Islet precursor cell (in vitro differentiated cells): ENCODE measurements at places on chromosomes 5 and 9.
A peak's percentile ranks its signal among the peaks of the same experiment; 100 is the strongest.

- no peak for DNase-seq
These were observed 60.1 kb upstream of the SPATA31C2 start for GRCh38 chr9:88198341-88198807.

GRCh38 chr9:109248133-109248581, 72.7 kb downstream of the EPB41L4B start:
- DNase-seq: peak; percentile 40

DNA sequence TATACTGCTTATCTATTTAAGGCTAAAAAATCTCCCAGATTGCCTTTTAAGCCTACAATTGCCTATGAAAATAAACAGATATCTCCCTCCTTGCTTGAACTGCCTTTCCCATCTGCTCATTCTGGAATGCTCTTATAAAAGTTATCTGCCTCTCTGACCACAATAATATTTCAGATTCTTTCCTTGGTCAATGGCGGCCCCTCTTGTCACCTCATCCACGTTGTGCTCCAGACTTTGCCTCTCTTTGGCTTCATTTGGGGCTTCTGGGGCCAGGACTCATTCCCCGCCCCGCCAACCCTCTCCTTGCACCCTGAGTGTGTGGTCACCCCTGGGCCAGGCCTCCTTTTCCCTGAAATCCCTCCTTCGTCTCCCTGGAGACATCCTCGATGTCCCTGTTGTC, 110.0 kb upstream of the RPS23 start:
- DNase-seq: no peak

GRCh38 chr9:132199056-132199455, 37.2 kb downstream of the NTNG2 start:
- no peak for DNase-seq

GRCh38 chr9:89375191-89375760, 57.0 kb downstream of the SECISBP2 start:
- DNase-seq: peak; percentile 70

GRCh38 chr5:1478271-1479035, 33.2 kb upstream of the SLC6A3 start:
- DNase-seq: no peak

- DNase-seq: no peak
These were observed 652.1 kb downstream of the GABRG2 start for GRCh38 chr5:162719720-162720119.

DNA sequence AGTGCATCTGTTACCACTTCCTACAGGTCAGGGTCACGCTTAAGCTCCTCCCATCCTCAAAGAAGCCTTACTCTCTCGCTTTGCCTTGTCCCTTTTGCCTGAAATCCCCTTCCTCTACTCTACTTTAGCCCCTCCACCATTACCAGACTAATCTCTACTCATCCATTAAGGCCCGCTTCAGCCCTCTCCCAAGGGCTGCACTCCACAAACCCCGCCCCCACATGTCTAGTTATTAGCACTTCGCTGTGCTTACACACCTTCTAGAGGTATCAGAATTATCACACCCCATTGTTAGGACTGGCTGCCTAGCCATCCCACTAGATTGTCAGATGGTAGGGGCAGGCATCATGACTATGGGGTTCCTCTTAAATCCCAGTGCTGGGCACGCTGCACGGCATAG, 565.7 kb upstream of the WWC1 start:
- DNase-seq: no peak

- DNase-seq: no peak
These were observed 452.8 kb downstream of the NFIB start for GRCh38 chr9:13860946-13861640.

DNA sequence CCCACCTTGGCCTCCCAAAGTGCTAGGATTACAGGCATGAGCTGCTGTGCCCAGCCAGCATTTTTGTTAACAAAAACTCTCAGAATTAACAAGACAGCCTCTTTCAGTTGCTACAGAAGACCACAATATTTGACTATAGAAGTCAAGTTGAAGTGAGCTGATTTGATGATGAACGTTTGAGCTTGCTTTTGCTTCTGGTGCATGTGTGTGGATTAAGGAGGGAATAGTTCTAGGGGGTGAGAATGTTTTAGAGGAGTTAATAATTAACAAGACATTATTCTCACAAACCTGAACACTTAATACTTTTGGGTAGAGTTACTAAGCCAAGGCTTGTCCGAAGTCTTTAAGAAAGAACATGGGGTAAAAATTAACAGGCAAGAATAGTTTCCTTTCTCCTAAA, 191.6 kb downstream of the TENT4A start:
- no peak for DNase-seq

GRCh38 chr9:76652894-76653293, 111.3 kb upstream of the PCA3 start:
- no peak for DNase-seq
